ENCODE measurements at places on chromosomes 2 and 18. TPM values are rescaled to one million over a fixed set of nuclear protein-coding genes. Genes with fewer than 3 reads are reported as not detected.

Gene MTX2
- total RNA-seq: 32.0 TPM

Gene DNAJB2
- 32.1 TPM for total RNA-seq

Gene BUB1
- 0.67 TPM for total RNA-seq

GRCh38 chr2:186903216-186903615 lies 54.2 kb upstream of the ZSWIM2 start:
- H3K27me3 ChIP-seq: no peaks in the 10 kb centered on the region
- no peaks in the 10 kb centered on the region for H3K4me1 ChIP-seq

DNA sequence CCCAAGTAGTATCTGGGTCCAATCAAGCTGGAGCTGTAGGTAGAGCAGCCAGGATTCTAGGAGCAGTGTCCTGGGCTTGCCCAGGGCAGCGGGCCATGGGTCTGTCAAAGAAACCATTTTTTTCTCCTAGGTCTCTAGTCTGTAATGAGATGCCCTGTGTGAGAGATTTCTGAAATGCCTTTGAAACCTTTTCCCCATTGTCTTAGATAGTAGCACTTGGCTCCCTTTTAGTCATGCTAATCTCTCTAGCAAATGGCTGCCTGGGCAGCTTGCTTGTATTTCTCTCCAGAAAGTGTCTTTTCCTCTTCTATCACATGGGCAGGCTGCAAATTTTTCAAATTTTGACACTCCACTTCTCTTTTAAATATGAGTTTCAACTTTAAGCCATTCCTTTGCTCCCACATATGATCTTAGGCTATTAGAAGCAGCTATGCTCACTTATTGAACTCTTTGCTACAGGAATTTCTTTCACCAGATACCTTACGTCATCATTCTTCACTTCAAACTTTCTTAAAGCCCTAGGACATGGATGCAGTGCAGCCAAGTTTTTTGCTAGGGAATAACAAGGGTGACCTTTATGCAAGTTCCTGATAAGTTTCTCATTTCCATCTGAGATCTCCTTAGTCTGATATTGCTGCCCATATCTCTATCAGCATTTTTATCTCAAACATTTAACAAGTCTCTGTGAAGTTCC lies 890.2 kb upstream of the VRK2 start:
- DNase-seq: no peak
- H3K27ac ChIP-seq: no peak overlapping the region
- H3K4me1 ChIP-seq: no peaks in the 10 kb centered on the region
- H3K27me3 ChIP-seq: no peaks in the 10 kb centered on the region
- no peaks in the 10 kb centered on the region for H3K36me3 ChIP-seq

Gene GRB14
- total RNA-seq: 4.4 TPM

Gene C2orf92
- total RNA-seq: 5.4 TPM

GRCh38 chr2:216083464-216084281 lies 2.0 kb downstream of the TMEM169 start:
- H3K27ac ChIP-seq: no peak overlapping the region
- H3K36me3 ChIP-seq: no peaks in the 10 kb centered on the region
- no peak overlapping the region for H3K4me3 ChIP-seq
- H3K27me3 ChIP-seq: no peaks in the 10 kb centered on the region

GRCh38 chr2:172965433-172966212 lies 110.0 kb upstream of the MAP3K20 start:
- no peak overlapping the region for H3K27ac ChIP-seq
- no peaks in the 10 kb centered on the region for H3K27me3 ChIP-seq
- no peak overlapping the region for H3K4me3 ChIP-seq
- H3K36me3 ChIP-seq: no peaks in the 10 kb centered on the region
- DNase-seq: no peak

DNA sequence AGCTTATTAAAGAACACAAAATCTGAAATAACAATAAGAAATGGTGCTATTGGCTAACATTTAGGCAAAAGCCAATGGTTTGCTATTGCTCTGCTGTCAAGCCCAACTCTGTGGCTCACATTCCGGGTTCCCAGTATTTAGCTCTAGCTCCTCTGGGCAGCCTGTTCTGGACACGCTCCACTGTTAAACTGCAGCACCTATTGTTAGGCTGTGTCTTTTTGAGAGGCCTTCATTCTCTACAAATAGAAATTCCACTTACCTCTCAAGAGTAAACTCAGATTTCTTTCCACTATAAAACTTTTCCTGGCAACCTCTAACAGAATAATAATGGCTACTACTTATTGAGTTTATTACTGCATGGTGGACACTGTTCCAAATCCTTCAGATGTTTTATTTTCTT lies 3.7 kb upstream of the KLHL14 start:
- H3K4me3 ChIP-seq: no peak overlapping the region
- peaks cover 5% of the 10 kb centered on the region for H3K4me1 ChIP-seq
- no peaks in the 10 kb centered on the region for H3K36me3 ChIP-seq
